ENCODE measurements at places on chromosomes 11 and 22.

DNA sequence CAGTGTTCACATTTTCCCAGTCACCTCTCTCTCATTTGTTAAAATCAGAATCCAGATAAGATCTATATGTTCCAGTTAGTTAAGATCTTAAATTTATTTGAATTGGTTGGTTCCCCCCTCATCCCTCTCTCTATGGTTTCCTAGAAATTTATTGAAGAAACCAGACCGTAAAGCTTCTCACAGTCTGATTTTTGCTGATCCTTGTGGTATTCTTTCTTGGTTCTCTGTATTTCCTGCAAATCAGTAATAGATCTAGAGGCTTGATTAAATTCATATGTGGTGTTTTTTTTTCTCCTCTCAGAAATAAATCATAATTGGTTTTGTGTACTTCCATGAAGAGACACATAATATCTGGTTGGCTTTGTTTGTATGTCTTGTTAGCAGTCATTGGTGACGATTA is 147.5 kb downstream of the TMEM135 start:
- no peak for DNase-seq

DNA sequence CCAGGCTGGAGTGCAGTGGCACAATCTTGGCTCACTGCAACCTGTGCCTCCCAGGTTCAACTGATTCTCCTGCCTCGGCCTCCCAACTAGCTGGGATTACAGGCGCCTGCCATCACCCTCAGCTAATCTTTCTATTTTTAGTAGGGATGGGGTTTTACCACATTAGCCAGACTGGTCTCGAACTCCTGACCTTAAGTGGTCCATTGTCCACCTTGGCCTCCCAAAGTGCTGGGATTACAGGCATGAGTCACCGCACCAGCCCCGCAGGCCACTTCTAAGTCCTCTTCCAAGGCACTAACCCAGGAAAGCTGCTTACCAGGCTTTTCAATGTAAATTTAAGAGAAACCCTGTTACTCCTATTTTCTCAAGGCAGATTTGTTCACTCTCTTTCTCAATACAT is 50.4 kb downstream of the DENND5A start:
- DNase-seq: no peak

DNA sequence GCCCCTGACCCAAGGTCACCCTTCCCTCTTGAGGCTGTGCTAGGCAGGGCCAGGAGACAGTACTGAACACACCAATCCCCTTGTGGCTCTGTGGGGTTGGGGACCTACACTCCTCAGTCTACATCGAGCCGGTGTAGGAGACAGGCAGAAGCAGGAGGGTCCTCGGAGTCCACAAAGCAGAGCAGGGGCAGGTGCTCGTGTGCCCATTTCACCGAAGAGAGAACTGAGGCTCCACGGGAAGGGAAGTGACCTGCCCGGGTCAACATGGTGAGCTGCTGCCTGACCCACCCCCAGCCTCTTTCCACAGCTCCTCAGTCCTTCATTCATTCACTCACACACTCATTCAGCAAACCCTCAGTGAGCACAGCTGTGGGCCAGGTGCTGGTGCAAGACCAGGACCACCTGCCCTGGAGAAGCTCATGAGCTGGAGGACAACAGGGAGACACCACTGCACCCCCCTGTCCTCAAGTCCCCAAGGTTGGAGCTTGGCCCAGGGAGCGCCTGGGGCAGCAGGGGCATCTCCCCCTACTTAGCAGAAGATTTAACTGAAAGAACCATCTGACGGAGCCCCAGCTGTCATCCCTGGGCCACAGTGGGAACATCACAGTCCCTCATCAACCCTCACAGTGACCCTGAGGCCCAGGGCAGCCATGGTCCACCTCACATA is 127.3 kb downstream of the MED15 start:
- no peak for DNase-seq

GRCh38 chr11:129992161-129992944 is 10.3 kb downstream of the PRDM10 start:
- peak; percentile 20 for DNase-seq

- DNase-seq: no peak
Measured at GRCh38 chr11:18012122-18012905, 533 bp downstream of the SERGEF start.

GRCh38 chr11:115941481-115941993 is 437.3 kb upstream of the CADM1 start:
- DNase-seq: no peak

DNA sequence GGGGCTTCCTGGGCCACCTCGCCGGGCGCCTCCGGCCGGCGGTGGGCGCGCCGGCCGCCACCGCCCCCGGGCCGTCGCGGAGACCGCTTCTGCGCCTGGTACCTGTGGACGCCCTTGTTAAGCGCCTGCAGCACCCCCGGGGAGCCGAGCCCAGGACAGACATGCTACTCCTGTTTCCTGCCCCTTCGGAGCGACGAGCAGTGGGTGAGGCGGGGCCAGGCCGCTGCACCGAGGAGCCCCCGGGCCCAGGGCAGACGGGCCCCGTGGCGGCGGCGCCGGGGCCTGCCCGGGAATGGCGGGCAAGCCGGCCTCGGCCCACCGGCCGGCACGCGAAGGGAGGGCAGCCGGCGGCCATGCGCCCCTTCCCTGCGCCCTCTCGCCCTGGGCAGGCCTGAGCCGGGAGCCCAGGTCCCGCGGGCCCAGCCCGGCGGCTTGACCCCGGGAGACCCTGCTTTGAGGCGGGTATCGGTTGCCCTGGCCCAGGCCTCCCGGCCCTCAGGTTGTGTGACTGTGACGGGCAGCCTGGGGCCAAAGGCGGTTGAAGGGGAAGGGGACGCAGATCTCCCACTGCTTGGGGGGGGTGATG is 789 bp upstream of the KDM2A start:
- peak; percentile 28 for DNase-seq

- DNase-seq: no peak
Measured at GRCh38 chr22:20052309-20053259, 27.5 kb upstream of the DGCR8 start.

DNA sequence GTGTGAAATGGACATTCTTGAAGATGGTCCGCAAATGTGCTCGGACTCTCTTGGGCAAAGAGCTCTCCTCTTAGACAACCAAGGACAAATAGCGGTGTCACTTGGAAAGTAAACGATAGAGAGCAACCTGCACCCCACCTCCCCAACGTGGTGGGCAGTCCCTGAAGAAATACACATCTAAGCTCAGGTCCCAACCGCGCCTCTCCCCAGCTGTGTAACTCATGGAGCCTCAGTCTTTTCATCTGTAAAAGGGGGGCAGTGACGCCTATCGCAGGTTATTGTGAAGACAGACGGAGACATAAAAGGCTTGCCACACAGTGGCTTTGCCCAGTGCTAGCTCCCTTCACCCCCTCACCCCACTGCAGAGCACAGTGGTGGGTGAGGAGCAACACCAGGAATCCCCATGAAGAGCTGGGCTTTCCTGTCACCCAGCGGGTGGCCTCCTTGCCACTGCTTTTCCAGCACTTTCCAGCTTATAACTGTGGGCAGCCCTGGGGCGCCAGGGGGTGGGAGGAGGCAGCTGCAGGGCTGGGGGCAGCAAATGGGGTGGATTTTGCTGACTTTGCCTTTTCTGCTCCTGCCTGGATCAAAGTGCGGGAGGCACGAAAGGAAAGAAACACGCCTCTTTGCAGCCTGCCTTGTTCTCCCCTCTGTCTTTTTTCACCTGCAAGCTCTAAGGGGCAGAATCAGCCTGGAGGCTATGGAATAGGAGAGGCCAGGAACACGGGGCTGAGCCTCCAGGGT is 73.7 kb upstream of the TSPAN18 start:
- DNase-seq: no peak

- DNase-seq: no peak
Measured at GRCh38 chr11:2452321-2453012, 7.7 kb downstream of the KCNQ1 start.

DNA sequence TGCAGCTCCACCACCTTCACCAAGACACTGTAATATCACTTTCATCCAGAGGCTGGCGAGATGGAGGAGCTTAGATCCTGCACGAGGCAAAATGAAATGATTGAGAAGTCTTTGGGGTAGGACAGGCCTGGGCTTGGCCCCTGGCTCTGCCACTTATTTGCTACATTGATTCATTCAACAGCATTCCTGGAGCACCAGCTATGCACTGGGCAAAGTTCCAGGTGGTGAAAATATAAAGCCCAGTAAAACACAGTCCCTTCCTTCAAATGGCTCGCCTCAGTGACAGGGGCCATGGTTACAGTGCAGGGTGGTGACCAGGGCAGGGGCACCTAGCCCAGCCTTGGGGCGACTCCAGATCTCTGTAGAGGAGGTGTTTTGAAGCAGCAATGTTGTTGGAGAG is 19.7 kb downstream of the ALX4 start:
- DNase-seq: no peak

- DNase-seq: no peak
Measured at GRCh38 chr11:110095554-110095953, 2.4 kb downstream of the ZC3H12C start.

GRCh38 chr11:113505541-113506375 is 30.6 kb upstream of the DRD2 start:
- DNase-seq: no peak

- peak; percentile 90 for DNase-seq
Measured at GRCh38 chr22:36853407-36854099, 7.3 kb upstream of the NCF4 start.

Measured in stimulated activated CD4-positive, alpha-beta T cell treated with anti-CD3 and anti-CD28 coated beads, Interleukin-15, amount 100 ng/mL, for 48 hours (primary cell).